Activated CD8-positive, alpha-beta T cell treated with anti-CD3 and anti-CD28 coated beads, Interleukin-2, amount 10 ng/mL, durations not matched to agents 7 days and 5 days (primary cell): ENCODE measurements at places on chromosomes 6 and 20. TPM values are rescaled to one million over a fixed set of nuclear protein-coding genes. Genes with fewer than 3 reads are reported as not detected.

HLA-DQB2 gene
- total RNA-seq: 0.32 TPM

TPX2 gene
- 172 TPM for total RNA-seq

KCNK15 gene
- total RNA-seq: not detected

ZNF831 gene
- total RNA-seq: 8.6 TPM

MYB gene
- total RNA-seq: 7.5 TPM

GRCh38 chr6:25223490-25223991 is 55.6 kb upstream of the CARMIL1 start:
- H3K27ac ChIP-seq: no peak overlapping the region
- DNase-seq: peak; percentile 75
- H3K27me3 ChIP-seq: peaks cover 10% of the 10 kb centered on the region
- H3K4me3 ChIP-seq: peak overlapping the region; percentile 52

- no peak overlapping the region for H3K27ac ChIP-seq
- peaks cover 10% of the 10 kb centered on the region for H3K27me3 ChIP-seq
- no peak for DNase-seq
- H3K4me3 ChIP-seq: no peak overlapping the region
These were observed 14.7 kb downstream of the DSE start for GRCh38 chr6:116385459-116385802.

DNA sequence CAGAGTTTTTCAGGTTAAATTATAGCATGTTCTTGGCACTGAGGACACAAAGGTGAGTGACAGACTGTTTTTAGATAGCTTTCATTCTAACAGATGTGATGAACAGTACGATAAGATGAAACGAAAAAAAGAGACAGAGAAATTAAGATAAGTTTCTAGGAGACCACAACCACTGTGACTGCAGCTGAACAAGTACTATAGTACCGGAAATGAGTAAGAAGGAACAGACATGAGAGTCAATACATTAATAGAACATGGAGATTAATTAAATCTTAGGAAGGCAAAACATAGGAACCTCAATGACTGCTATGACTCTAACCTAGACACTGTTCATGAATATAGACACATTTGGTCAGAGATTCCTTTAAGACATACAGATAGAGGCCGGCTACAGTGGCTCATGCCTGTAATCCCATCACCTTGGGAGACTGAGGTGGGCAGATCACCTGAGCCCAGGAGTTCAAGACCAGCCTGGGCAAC is 40.2 kb downstream of the HBS1L start:
- H3K4me3 ChIP-seq: peak overlapping the region; percentile 60
- H3K27me3 ChIP-seq: no peaks in the 10 kb centered on the region

DNA sequence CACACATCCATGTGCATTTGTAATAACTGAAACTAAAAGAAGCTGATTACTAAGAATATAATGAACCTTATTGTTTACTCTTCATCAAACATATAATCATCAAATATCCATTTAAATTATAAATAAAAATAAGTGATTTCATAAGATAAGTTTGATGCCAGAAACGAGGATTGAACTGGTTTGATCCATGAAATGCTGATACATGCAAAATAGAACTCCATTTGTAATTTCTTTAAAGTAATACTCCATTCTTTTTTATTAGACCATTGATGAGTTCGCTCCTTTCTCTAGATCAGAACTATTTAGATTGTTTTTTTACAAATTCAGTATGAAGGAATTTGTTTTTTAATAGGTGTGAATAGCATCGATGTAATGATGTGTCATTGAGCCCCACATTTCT is 57.6 kb downstream of the EYS start:
- no peaks in the 10 kb centered on the region for H3K4me1 ChIP-seq
- H3K27ac ChIP-seq: no peak overlapping the region
- H3K27me3 ChIP-seq: no peaks in the 10 kb centered on the region
- no peak for DNase-seq
- H3K4me3 ChIP-seq: no peak overlapping the region

DNA sequence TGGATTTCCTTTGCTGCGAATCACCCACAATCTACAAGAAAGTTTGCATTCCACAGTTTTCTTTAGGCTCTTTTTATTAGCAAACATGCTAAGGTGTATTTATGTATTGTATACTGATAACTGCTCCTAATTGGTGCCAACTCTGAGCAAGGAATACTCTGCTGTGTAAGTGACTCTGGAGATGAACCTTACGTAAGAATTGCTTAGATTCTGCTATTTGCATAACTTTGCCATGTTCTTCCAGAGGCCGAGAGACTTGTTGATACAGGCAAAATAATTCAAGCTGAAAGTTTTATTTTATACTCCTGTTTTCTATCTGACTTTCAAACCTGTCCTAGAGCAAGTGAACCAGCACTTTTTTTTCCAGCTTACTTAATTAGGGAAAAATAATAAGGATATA is 461.3 kb downstream of the GJA1 start:
- no peaks in the 10 kb centered on the region for H3K36me3 ChIP-seq
- no peak overlapping the region for H3K4me3 ChIP-seq
- DNase-seq: no peak
- H3K27me3 ChIP-seq: peaks cover under 1% of the 10 kb centered on the region
- H3K27ac ChIP-seq: no peak overlapping the region
- H3K4me1 ChIP-seq: no peaks in the 10 kb centered on the region

- H3K36me3 ChIP-seq: peaks cover 4% of the 10 kb centered on the region
- peaks cover 16% of the 10 kb centered on the region for H3K4me1 ChIP-seq
- peak overlapping the region; percentile 97 for H3K27ac ChIP-seq
- DNase-seq: no peak
These were observed 6.5 kb upstream of the USP45 start for GRCh38 chr6:99521633-99522151.

DNA sequence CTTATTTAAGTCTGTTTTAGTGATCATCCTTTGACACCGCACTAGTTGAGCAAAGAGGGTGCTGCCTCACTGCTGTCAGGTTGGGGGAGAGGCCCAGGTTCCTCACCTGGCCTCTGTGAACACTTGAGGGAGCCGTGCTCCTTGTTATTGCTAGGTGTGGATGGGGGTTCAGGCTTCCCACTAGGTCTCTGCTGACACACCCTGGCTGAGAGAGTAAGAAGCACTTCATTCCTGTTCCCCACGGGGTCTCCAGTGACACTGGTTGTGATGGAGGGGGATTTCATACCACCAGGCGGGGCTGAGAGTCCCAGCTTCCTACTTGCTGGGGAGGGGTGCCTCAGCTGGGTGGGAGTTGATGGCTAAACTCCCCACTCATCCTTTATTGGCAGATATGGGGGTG is 11.1 kb upstream of the NOTCH4 start:
- H3K27ac ChIP-seq: no peak overlapping the region
- no peaks in the 10 kb centered on the region for H3K4me1 ChIP-seq
- no peaks in the 10 kb centered on the region for H3K36me3 ChIP-seq

GRCh38 chr6:125995972-125996580 is 9.7 kb downstream of the TRMT11 start:
- peaks cover 10% of the 10 kb centered on the region for H3K4me1 ChIP-seq
- H3K27ac ChIP-seq: no peak overlapping the region
- DNase-seq: peak; percentile 76
- H3K36me3 ChIP-seq: peaks cover 27% of the 10 kb centered on the region
- peak overlapping the region; percentile 42 for H3K4me3 ChIP-seq
- no peaks in the 10 kb centered on the region for H3K27me3 ChIP-seq

- no peak for DNase-seq
- H3K36me3 ChIP-seq: no peaks in the 10 kb centered on the region
These were observed 296.5 kb upstream of the SLC35B3 start for GRCh38 chr6:8731874-8732273.

- H3K27ac ChIP-seq: peak overlapping the region; percentile 66
- peaks cover 8% of the 10 kb centered on the region for H3K36me3 ChIP-seq
- DNase-seq: no peak
These were observed 294.4 kb upstream of the PRDM1 start for GRCh38 chr6:105791583-105792318.

DNA sequence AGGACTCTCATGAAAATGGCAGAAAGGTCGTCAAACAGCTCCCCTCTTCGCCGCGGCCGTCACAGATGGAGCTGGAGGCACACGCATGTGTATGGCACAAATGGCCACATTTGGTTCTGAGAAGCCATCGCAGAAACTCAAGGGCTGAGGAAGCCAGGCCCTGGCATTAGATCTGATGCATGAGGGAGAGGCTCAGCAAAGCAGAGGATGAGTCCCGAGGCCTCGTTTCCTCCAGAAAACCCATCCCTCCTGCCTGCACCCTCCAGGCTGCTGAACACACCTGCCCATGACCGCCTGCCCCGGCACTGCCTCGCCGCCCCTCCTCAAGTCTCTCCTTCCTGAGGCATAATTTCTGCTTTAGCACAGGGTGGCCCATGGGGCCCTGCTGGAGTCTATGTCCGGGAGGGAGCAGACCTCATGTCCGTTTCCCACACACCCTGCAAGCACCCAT is 240.3 kb downstream of the DLL1 start:
- no peak overlapping the region for H3K4me3 ChIP-seq
- H3K27me3 ChIP-seq: peaks cover 13% of the 10 kb centered on the region
- no peak for DNase-seq
- peaks cover 5% of the 10 kb centered on the region for H3K4me1 ChIP-seq
- H3K36me3 ChIP-seq: no peaks in the 10 kb centered on the region

DNA sequence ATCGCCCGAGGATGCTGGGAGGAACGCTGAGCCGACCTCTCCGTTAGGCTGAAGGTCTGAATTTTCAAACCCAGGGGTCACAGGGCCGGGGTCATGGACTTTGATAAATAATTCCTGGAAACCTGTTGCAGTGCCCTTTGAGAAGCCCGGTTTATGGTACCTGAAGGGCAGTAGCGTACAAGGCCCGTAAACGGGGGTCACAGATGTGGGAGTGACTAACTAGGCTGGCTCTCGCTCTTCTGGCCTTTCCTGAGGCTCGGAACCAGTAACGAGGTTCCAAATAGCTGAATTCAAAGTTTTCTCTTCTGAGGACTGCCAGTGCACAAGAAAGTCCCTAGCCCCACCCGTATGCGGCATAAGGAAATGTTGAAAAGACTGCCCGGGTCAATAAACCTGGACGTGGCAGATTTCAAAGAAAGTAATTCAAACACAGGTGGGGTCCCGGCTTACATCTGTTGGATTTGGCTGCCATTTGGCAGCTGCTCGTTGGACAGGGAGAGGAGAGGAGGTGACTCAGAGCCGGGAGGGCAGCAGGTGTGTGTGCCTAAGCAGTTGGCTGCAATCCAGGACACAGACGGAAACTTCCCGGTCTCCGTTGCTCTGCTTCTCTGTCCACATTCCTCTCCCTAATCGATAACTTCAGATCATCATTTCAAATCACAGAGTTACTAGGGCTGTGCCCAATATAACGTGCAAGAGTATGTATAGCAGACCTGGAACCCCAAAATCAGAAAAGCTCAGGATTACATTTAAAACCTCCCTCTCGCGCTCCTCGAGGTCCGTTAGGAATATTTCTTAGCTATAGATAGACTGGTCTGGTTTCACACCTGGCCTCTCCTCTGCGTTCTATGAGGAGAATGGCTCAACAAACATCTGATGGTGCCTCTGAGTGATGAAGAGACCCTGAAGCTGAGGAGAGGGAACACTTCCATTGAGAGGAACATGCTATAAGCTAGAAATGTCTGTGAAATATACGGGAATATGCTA is 765 bp upstream of the GMDS start:
- peak; percentile 52 for DNase-seq
- peaks cover 12% of the 10 kb centered on the region for H3K36me3 ChIP-seq
- H3K4me3 ChIP-seq: peak overlapping the region; percentile 94
- peak overlapping the region; percentile 94 for H3K27ac ChIP-seq
- H3K4me1 ChIP-seq: peaks cover 43% of the 10 kb centered on the region

DNA sequence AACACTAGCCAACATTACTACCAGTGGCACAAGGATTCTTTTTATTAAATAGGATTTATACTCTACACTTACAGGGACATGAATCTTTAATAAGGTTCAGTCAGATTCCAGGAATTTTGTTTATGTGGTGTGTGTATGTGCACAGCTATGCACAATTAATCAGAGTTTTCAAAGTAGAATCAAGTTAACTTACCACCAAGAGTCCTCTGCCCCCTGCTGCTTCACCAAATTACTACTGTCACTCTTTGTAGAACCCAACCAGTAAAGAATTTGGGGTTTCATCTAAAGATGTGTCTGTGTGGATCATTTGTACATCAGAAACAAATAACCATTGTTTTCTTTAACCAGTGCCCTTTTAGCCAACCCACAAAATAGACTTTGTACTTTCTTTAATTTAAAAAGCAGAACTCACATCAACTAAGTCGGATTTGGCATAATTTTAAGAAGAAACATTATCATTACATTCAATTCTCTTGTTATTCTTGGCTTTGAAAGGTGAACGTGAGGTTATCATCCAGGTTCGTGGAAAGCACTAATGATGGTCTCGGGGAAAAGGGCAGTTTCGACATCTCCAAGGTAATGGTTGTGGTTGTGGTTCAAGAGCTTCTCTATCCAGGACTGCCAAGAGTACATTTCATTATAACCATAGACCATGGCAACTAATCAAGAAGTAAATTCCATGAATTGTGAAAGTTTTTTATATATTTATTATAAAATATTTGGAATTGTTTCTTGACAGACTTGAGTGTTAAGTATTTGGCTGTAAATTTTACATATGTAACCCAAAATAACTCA is 514.3 kb upstream of the ID4 start:
- H3K4me3 ChIP-seq: no peak overlapping the region
- no peaks in the 10 kb centered on the region for H3K4me1 ChIP-seq
- no peaks in the 10 kb centered on the region for H3K27me3 ChIP-seq
- DNase-seq: no peak

- H3K27ac ChIP-seq: no peak overlapping the region
- peak overlapping the region; percentile 69 for H3K4me3 ChIP-seq
- DNase-seq: peak; percentile 78
- H3K36me3 ChIP-seq: peaks cover 6% of the 10 kb centered on the region
- peaks cover 35% of the 10 kb centered on the region for H3K4me1 ChIP-seq
- peaks cover 19% of the 10 kb centered on the region for H3K27me3 ChIP-seq
These were observed 807 bp downstream of the LKAAEAR1 start for GRCh38 chr20:64083378-64083803.

GRCh38 chr6:138563231-138563630 is 63.9 kb upstream of the NHSL1 start:
- peaks cover 28% of the 10 kb centered on the region for H3K27me3 ChIP-seq
- no peak for DNase-seq
- H3K4me3 ChIP-seq: no peak overlapping the region
- H3K36me3 ChIP-seq: no peaks in the 10 kb centered on the region
- H3K4me1 ChIP-seq: no peaks in the 10 kb centered on the region
- no peak overlapping the region for H3K27ac ChIP-seq

DNA sequence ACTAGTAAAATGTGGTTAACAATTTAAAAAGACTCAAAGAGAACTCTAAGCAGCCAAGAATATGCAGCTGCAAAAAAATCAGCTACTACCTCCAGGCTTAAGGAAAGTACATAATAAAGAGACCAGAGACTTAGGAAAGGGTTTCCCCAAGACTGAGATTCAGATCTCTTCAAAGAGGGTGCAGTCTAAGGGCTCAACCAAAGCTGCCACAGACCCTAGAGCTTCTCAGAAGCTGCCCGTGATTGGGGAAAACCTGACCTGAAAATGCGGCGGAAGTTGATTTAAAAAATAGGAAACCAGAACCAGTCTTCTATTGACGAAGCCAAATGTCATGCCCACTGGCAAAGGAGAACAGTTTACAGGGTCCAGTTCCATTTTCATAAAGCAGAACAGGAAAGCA is 516.8 kb upstream of the MARCKS start:
- no peak overlapping the region for H3K27ac ChIP-seq
- DNase-seq: no peak
- H3K4me3 ChIP-seq: no peak overlapping the region
- H3K4me1 ChIP-seq: no peaks in the 10 kb centered on the region
- no peaks in the 10 kb centered on the region for H3K27me3 ChIP-seq
